ENCODE measurements at places on chromosomes 3 and 15.
A peak's percentile ranks its signal among the peaks of the same experiment; 100 is the strongest.

DNA sequence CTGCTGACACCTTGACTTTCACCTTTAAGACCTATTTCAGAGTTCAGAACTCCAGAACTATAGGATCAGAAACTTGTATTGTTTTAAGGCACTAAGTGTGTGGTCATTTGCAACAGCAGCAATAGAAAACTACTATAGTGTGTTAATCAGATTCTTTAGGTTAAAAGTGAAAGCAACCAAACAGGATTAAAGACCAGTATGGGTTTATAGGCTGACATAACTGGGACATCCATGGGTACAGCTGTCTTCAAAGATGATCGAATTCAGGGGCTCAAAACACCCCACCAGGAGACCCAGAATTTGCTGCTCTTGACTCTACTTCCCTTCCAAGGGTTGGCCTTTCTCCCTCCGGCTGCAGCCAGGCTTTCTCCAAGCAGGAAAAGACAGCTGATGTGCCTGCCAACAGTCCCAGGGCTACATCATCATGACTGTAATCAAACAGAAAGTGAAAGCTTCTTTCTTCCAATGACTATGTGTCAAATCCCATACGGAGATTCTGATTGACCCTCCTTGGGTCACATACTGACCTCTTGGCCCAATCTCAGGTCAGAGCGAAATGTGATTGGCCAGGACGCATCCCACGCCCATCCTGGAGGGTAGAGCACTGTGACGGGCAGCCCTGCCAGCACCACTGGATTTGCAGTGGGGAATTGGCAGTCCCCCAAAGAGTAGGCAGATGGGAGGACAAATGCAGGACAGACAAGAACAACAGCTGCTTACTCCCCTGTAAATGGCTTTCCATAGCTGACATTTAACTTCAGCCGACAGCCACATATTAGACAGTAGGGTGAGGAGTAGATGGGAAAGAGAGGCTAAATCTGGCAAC is 51.4 kb upstream of the RNF7 start:
- DNase-seq: no peak

GRCh38 chr3:14345496-14346150 is 56.8 kb upstream of the SLC6A6 start:
- no peak for DNase-seq

DNA sequence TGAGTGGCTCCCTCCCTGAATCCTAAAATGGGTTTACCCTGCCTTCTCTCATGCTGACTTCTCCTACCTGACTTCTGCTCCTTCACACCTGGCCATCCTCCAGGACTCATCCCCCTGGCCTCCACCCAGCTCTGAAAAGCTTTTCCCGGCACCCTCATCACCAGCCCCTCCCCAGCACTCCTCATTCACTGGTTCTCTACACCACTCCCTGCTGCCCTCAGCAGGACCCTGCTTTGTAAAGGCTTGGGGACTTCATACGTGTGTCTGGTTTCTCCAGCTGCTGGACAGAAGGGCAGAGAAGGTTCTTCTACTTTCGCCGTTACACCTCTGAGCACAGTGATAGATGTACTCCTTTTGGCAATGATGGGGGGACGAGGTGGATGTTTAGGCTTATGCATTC is 184.9 kb upstream of the UBE3A start:
- DNase-seq: no peak

DNA sequence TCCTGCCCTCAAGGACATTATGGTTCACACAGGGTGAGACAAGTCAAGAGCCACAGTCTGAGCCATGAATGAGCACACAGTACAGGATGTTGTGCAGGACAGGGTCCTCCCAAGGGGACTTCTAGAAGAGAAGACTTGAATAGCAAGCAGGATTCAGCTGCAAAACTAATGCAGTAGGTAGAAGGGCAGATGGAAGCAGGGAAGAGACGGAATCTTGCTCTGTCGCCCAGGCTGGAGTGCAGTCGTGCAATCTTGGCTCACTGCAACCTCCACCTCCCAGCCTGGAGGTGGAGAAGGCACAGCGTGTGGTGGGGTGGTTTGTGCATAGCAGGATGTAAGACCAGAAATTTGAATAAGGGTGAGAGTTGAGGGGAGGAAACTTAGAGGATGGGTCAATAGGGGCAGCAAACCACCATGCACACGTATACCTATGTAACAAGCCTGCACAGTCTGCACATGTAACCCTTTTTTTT is 8.0 kb downstream of the BCL2L10 start:
- no peak for DNase-seq

- DNase-seq: no peak
Measured at GRCh38 chr3:181637456-181637855, 74.3 kb upstream of the SOX2 start.

GRCh38 chr3:46097691-46098241 is 70.5 kb upstream of the XCR1 start:
- DNase-seq: peak; percentile 53

GRCh38 chr3:124156866-124157712 is 165.2 kb upstream of the ROPN1 start:
- DNase-seq: no peak

- no peak for DNase-seq
Measured at GRCh38 chr3:53482227-53482626, 12.2 kb upstream of the CACNA1D start.

GRCh38 chr3:141052201-141053069 is 1.3 kb downstream of the SPSB4 start:
- no peak for DNase-seq

DNA sequence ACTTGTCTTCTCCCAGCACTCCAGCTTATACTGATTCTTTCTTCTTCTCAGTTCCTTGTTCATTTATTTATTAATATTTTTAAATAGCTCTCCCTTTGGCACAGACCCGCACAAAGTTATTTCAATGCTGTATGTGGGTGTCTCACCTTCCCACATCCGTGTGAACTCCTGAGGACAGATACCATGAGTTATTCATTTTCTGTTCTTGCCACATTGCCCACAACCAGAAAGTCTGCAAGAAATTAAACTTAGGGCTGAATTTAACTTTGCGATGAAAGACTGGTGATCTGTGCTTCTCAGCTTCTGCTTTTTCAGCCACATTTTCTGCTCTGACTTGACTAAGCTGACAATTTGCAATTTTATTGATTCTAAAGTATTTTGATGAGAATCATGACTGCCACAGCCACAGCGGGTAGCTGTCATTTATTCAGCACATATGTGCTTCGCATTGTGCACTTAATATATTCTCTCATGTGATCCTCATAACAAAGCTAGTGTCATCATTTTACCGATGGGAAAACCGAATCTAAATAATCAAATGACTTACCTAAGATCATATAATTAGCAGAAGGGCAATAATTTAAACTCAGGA is 569.8 kb downstream of the EDEM1 start:
- DNase-seq: no peak

- no peak for DNase-seq
Measured at GRCh38 chr3:134816623-134817022, 21.6 kb downstream of the EPHB1 start.

GRCh38 chr15:66131200-66131599 is 122.3 kb downstream of the MEGF11 start:
- no peak for DNase-seq

- DNase-seq: no peak
Measured at GRCh38 chr15:89827829-89828228, 13.2 kb upstream of the ANPEP start.

- peak; percentile 64 for DNase-seq
Measured at GRCh38 chr3:47283591-47284364, 1.0 kb downstream of the KLHL18 start.

DNA sequence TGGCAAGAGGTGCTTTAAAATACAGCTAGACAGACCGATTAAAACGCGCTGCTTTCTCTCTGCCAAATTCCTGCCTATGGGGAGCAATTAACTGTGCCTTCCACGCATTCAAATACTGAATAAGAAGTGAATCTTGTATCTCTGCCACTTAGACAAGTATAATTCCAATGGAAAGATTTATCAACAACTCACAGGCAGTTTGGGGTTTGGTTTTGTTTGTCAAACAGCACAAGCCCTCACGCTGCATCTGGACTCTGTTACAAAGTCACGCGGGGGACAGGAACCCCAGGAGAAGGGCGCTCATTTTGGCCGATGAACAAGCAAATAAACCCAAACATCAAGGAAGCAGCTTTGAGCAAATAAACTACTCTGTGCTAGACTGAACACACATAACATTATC is 61.8 kb upstream of the TMCO5A start:
- no peak for DNase-seq

- DNase-seq: no peak
Measured at GRCh38 chr3:37096975-37097374, 77.4 kb downstream of the LRRFIP2 start.

Measured in stimulated activated naive CD8-positive, alpha-beta T cell treated with anti-CD3 and anti-CD28 coated beads, Interleukin-15, Interleukin-2, amounts not matched to agents 100 U/mL and 50 U/mL, for 24 hours (primary cell).